ENCODE measurements at places on chromosomes 7 and 10. TPM values are rescaled to one million over a fixed set of nuclear protein-coding genes. Genes with fewer than 3 reads are reported as not detected.

OR2A5 gene
- not detected for total RNA-seq

DNA sequence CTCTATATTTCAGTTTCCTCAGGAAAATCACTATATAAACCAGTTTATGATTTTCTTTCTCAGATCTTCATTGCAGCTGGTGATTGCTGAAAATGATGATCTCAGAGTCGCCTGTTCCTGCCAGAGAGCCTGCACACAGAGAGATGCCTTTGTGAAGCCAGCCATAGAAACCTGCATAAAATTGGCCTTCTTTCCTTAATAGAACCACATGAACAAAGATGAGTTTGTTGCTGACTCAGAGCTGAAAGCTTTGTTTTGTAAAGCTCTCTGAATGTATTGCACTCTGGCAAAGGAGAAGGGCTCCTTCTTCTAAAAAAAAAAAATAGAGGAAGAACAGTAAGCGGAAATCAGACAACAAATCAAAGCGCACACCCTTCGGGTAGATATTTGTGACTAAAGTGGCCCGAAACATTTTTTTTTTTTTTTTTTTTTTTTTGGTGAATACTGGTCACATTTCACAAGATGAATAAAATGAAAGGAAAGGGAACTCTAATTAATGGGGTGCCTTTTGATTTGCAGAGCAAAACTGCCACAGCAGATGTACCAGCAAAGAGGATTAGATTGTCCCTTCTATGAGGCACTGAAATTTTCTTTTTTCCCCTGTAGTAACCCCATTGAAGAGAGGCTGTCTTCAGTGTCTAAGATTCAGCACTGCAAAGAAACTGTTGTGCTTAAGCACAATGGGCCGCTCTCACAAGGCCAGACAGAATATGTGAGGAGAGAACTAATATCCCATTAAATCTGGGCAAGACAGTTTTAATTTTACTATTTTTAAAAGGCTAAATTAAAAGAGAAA lies 75.1 kb upstream of the PTPRZ1 start:
- peak; percentile 43 for DNase-seq

- DNase-seq = no peak
These were observed 229.6 kb downstream of the PHF14 start for GRCh38 chr7:11203224-11203623.

SLC13A4 gene
- total RNA-seq = 1.3 TPM

CNNM1 gene
- 0.23 TPM for total RNA-seq

DNA sequence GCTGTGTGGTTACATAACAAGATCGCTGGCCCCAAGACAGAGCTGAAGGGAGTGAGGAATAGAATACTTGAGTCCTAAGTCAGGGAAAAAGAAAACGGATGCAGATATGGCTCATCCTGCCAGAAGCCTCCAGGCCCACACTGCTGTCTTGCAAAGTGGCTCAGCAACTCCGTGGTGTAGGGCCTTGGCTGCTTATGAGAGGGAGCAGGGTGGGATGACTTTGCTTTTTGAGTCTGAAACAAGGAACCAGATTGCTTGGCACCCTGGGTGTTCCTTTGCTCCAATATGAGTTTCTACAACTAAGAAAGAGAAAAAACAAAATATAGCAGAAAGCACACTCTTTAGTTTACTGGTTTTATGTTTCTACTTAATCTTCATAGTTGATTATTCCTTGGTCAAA lies 193.8 kb upstream of the WDR11 start:
- DNase-seq = no peak

- DNase-seq = no peak
These were observed 33.6 kb downstream of the WIPF3 start for GRCh38 chr7:29839921-29840320.

Data from lung (tissue), 17 donors.